ENCODE measurements at places on chromosomes 2 and 18. TPM values are rescaled to one million over a fixed set of nuclear protein-coding genes. Genes with fewer than 3 reads are reported as not detected.
A peak's percentile ranks its signal among the peaks of the same experiment; 100 is the strongest.

Gene C1QL2
- not detected for total RNA-seq

GRCh38 chr2:213271947-213272346, 12.3 kb upstream of the SPAG16 start:
- no peak for DNase-seq
- no peak overlapping the region for H3K27ac ChIP-seq
- H3K27me3 ChIP-seq, result no peaks in the 10 kb centered on the region
- no peaks in the 10 kb centered on the region for H3K36me3 ChIP-seq
- H3K4me1 ChIP-seq, result no peaks in the 10 kb centered on the region

GRCh38 chr2:107263628-107264027, 377.7 kb upstream of the ST6GAL2 start:
- H3K27ac ChIP-seq, result no peak overlapping the region
- H3K36me3 ChIP-seq, result no peaks in the 10 kb centered on the region
- H3K4me3 ChIP-seq, result no peak overlapping the region
- H3K4me1 ChIP-seq, result no peaks in the 10 kb centered on the region

DNA sequence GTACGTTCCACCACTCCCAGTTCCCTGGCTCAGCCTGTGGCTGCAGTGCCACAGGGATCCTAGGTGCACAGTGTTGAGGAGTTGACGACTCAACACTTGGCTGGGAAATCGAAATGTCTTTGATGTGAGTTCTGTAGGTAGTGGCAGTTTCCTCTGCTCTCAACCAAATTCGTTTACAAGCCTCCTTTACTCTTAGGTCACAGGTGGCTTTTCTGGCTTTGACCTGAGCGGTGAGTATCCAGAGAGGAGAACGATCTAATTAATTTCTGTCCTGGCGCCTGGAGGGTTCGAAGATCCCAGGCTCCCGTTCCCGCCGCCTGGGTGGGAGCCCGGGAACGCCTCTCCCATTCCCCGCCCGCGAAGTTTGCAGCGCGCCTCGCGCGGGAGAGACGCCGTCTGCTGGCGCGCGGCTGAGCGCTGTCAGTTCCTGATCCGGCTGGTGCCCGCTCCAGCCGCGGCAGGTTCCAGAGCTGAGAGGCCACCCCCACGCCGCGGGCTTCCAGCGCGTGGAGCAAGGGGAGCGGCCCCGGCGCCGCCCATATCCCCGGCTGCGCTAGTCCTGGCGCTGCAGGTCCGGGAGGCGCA, at the start of gene LAMA3:
Gene LAMA3, plus strand, starts transcription at position 423 of the 585 bp plus-strand sequence. CDS start 231 bp downstream, outside the sequence.
- no peaks in the 10 kb centered on the region for H3K36me3 ChIP-seq
- peak within 1 kb of the TSS; percentile 63 for H3K4me3 ChIP-seq
- H3K4me1 ChIP-seq, result peaks cover 4% of the 10 kb centered on the region
- DNase-seq, result peak; percentile 19

Gene CIB4
- total RNA-seq, result not detected

GRCh38 chr18:77970814-77971213, 721.2 kb downstream of the GALR1 start:
- H3K36me3 ChIP-seq, result no peaks in the 10 kb centered on the region
- H3K27me3 ChIP-seq, result no peaks in the 10 kb centered on the region
- H3K4me3 ChIP-seq, result no peak overlapping the region
- H3K27ac ChIP-seq, result no peak overlapping the region
- DNase-seq, result no peak

DNA sequence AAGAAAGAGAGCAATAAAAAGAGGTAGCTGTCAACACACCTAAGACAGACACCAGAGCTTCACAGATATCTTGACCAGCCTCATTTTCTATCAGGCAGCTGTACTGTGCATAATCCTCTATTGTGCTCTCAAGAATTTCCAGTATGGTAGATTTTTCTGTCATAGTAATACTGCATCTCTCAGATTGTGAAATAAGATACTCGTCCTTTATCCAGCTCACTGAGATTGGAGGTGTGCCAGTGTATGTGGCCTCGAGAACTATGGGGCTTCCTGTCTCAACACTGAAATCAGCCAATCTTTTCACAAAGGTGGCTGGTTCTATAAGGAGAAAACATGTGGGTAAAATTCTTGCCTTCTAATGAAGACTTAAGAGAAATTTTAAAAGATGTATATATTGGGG, 88.9 kb downstream of the TTN start:
- no peak overlapping the region for H3K4me3 ChIP-seq
- H3K36me3 ChIP-seq, result no peaks in the 10 kb centered on the region
- no peak overlapping the region for H3K27ac ChIP-seq

DNA sequence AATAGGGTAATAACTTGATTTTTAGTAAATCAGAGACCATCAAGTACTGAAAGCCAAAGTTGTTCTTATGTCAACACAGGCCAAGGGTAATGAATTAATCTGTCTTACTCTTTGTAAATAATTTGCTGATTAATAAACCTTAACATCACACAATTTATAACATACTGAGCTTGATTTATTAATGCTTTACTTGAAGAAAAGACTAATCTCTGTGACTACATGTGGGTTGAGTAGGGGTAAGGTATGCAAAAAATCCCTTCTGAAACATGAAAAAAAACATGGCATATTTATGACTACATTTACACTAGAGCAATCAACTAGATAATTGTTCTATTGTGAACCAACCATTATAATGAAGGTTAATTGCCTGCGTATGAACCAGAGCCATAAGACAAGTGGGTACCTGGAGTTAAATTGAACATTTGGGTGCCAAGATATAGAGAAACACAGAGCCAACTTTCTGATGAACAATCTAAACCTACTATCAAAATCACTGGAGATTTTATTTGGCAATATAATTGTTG, 67.7 kb upstream of the GRB14 start:
- no peak overlapping the region for H3K4me3 ChIP-seq
- H3K27ac ChIP-seq, result no peak overlapping the region
- H3K27me3 ChIP-seq, result no peaks in the 10 kb centered on the region
- no peak for DNase-seq

GRCh38 chr2:48607307-48608014, 10.2 kb upstream of the GTF2A1L start:
- no peaks in the 10 kb centered on the region for H3K27me3 ChIP-seq
- peaks cover 5% of the 10 kb centered on the region for H3K4me1 ChIP-seq
- H3K27ac ChIP-seq, result no peak overlapping the region
- DNase-seq, result no peak
- H3K36me3 ChIP-seq, result no peaks in the 10 kb centered on the region

GRCh38 chr2:197256021-197256420, 54.6 kb downstream of the ANKRD44 start:
- H3K27ac ChIP-seq, result peak overlapping the region; percentile 68
- H3K4me3 ChIP-seq, result peak overlapping the region; percentile 11
- H3K27me3 ChIP-seq, result no peaks in the 10 kb centered on the region
- no peak for DNase-seq

Gene ATP6V1B1
- 4.6 TPM for total RNA-seq

- no peak overlapping the region for H3K27ac ChIP-seq
- H3K4me1 ChIP-seq, result peaks cover 63% of the 10 kb centered on the region
- H3K27me3 ChIP-seq, result peaks cover 97% of the 10 kb centered on the region
- peak; percentile 75 for DNase-seq
- peak overlapping the region; percentile 91 for H3K4me3 ChIP-seq
- no peaks in the 10 kb centered on the region for H3K36me3 ChIP-seq
Observed at GRCh38 chr18:57437766-57438671, 2.8 kb downstream of the ONECUT2 start.

DNA sequence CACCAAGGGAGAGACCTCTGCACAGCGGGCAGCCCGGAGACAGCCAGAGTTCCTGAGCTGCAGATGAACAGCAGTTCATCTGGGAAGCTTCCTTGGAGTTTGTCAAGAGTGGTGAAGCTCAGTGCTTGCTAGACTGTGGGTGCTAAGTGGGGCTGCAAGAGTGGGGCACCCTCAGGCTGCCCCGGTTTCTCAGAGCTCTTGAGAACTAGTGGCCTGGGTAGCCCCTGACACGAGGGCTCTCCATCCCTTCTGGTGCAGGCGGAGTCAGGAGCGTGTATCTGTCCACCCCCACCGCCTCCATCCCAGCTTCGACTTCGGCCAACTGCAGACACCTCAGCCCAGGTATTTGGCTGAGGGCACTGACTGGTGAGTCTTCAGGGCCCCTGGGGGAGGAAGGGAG, 222.0 kb downstream of the LOXHD1 start:
- peaks cover 5% of the 10 kb centered on the region for H3K36me3 ChIP-seq
- H3K4me3 ChIP-seq, result no peak overlapping the region
- H3K27me3 ChIP-seq, result no peaks in the 10 kb centered on the region
- peaks cover 32% of the 10 kb centered on the region for H3K4me1 ChIP-seq

DNA sequence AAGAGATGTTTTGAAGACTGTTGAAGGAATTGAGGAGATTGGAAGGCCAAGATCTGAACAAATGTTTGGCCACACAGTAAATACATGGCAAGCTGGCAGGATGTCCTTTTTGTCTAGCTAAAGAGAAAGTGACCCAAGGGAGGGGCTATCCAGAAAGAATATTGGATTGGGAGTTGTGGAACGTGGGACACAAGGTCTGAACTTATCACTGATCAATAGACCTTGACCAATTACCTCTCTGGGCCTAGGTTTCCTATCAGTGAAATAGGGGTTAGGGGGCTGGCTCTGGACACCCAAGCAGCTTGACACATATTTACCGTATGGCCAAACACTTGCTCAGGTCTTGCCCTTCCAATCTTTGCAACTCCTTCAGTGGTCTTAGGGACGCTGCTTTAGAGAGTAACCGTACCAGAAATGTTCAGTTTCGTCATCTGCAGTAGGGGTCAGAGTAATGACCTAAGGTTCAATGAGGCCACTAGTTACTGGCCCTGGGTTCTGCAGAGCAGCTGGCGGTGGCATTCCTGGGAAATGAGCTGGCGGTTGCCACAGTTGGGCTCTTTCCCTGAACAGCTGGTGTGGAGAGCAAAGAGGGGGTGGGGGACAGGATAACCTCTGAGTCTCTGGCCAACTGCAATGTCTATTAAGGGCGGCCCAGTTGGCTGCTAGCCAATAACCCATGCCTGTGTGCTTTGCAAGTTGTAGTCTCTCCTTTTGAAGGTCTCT, 70.1 kb upstream of the STPG4 start:
- H3K4me1 ChIP-seq, result peaks cover 37% of the 10 kb centered on the region
- no peak for DNase-seq
- H3K4me3 ChIP-seq, result no peak overlapping the region
- H3K27ac ChIP-seq, result no peak overlapping the region

Gene LRP2
- total RNA-seq, result 27.5 TPM

GRCh38 chr18:58671632-58672564, 633 bp downstream of the MALT1 start:
- DNase-seq, result no peak
- peaks cover 19% of the 10 kb centered on the region for H3K4me1 ChIP-seq
- H3K27ac ChIP-seq, result peak overlapping the region; percentile 83
- H3K4me3 ChIP-seq, result peak overlapping the region; percentile 95

DNA sequence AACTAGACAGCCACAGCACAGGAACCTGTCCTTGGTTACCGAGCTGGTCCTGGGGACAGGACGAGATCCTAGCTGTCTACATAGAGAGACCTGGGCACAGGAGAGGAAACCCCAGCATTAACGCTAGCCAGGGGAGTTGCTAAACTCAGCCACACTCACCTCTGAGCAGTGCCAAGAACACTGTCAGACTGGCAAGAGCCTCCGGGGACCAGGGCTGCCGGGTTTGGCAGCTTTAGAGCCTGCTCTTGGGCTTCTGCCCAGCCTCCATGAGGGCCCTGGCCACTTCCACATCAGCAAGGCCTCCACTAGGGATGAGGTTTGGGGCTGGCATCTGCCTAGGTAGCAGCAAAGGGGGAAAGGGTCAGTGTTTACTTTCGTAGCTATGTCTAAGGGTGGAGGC, 6.7 kb downstream of the TMBIM1 start:
- no peak overlapping the region for H3K4me3 ChIP-seq
- H3K4me1 ChIP-seq, result peaks cover 28% of the 10 kb centered on the region
- H3K36me3 ChIP-seq, result no peaks in the 10 kb centered on the region
- DNase-seq, result no peak
- no peaks in the 10 kb centered on the region for H3K27me3 ChIP-seq

DNA sequence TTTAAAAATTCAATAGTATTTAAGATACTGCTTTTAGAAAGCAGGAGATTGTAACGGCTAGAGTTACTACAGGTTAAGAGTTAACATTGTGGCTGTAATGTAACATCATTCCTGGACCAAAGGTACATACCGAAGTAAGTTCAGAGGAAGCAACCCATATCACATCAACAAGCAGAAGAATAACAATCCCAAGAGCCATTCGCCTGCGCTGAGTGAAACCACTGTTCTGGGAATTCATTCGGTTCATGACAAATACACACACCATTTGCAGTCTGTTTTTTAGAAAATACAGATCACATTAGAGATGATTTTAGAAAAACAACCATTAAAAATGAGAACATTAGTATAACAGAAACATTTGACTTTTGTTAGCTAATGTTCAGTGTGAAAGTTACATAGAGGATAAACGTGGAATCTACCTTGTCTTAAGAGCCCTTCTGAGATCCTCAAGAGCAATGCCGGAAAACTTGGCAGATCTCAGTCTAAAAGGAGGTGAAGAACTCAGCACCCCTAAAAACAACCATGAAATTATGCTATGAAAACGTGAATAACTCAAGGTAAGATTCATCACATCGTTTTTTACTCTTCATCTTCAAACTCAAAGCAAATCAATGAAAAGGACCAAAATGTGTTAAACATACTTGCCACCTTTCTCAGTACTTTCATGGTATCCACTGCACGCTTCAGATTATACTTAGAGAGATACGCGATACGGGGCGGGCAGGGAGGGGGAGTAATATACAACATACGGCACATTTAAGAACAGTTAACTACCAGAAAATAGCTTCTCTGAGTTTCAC, 1.2 kb downstream of the SLC35F5 start:
- H3K36me3 ChIP-seq, result peaks cover 8% of the 10 kb centered on the region
- peaks cover 21% of the 10 kb centered on the region for H3K4me1 ChIP-seq
- no peaks in the 10 kb centered on the region for H3K27me3 ChIP-seq
- H3K4me3 ChIP-seq, result peak overlapping the region; percentile 95
- no peak for DNase-seq

Gene DNMT3A
- total RNA-seq, result 113 TPM

GRCh38 chr2:240619506-240620148, 5.7 kb upstream of the GPR35 start:
- H3K27ac ChIP-seq, result peak overlapping the region; percentile 35
- no peak overlapping the region for H3K4me3 ChIP-seq
- no peak for DNase-seq
- no peaks in the 10 kb centered on the region for H3K27me3 ChIP-seq
- H3K36me3 ChIP-seq, result peaks cover 14% of the 10 kb centered on the region
- no peaks in the 10 kb centered on the region for H3K4me1 ChIP-seq

GRCh38 chr18:67694787-67695186, 178.3 kb upstream of the DSEL start:
- no peak overlapping the region for H3K4me3 ChIP-seq
- no peak overlapping the region for H3K27ac ChIP-seq
- no peaks in the 10 kb centered on the region for H3K4me1 ChIP-seq
- DNase-seq, result no peak
- no peaks in the 10 kb centered on the region for H3K27me3 ChIP-seq

GRCh38 chr2:8327371-8328100, 354.3 kb upstream of the ID2 start:
- no peak overlapping the region for H3K4me3 ChIP-seq
- H3K27me3 ChIP-seq, result no peaks in the 10 kb centered on the region
- H3K4me1 ChIP-seq, result peaks cover 10% of the 10 kb centered on the region
- DNase-seq, result no peak
- no peak overlapping the region for H3K27ac ChIP-seq

- no peak overlapping the region for H3K4me3 ChIP-seq
- peaks cover 2% of the 10 kb centered on the region for H3K27me3 ChIP-seq
- H3K36me3 ChIP-seq, result no peaks in the 10 kb centered on the region
- DNase-seq, result no peak
- H3K4me1 ChIP-seq, result no peaks in the 10 kb centered on the region
- no peak overlapping the region for H3K27ac ChIP-seq
Observed at GRCh38 chr18:34514238-34514637, 195.9 kb upstream of the DTNA start.
